ENCODE measurements at places on chromosomes 13 and 19.

- peak; percentile 53 for DNase-seq
Measured at GRCh38 chr13:77492982-77493381, 42.5 kb upstream of the SCEL start.

DNA sequence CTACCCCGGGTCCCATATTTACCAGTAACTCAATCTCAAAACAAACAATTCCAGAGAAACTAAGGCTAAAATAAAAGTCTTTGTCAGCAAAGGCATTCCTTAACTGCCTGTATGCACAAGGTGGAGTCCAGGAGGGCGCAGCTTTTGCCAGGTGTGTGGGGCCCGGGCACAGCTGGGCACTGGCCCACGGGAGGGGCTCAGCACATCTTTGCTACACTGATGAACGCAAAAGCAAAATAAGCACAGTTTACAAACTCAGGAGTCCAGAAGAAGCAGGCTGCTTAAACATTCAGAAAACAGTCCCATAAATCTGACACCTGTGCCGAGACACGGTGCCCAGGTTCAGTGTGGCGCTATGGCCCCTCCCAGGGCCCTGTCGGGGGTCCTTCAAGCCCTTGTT, 70.8 kb downstream of the SLC7A1 start:
- DNase-seq: no peak

DNA sequence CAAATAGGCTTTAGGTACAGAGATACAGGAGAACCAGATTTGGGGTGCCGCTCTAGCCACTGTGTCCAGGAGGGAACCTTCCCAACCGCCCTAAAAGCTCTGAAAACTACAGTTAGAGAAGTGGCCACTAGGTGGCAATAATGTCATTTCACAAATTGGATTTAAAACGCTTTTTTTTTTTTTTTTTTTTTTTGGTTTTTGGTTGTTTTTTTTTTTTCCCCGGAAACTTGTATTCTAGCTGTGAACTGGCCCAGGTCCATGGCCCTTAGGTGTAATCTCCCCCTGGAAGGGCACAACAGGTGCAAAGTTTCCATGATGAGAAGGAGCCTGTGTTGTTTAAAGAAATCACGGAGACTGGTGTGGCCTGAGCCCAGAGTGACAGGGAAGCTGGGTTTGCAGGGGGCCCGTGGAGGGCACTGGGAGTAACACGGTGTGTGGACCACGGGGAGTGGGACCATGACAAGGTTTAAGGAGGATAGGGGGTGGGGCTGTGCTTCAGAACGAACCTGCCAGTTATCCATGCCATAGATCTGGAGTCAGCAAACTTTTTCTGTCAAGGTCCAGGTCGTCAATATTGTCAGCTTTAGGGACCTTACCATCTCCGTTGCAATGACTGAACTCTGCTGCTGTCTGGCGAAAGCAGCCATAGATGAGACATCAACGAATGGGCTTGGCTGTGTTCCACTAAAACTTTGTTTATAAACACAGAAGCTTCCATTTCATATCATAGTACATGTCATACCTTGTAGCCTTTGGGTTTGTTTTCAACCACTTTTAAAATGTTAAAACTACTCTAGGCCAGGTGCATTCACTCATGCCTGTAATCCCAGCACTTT, 10.1 kb downstream of the OR1I1 start:
- DNase-seq: peak; percentile 67

- DNase-seq: no peak
Measured at GRCh38 chr13:51846756-51847155, 1.8 kb upstream of the TMEM272 start.

DNA sequence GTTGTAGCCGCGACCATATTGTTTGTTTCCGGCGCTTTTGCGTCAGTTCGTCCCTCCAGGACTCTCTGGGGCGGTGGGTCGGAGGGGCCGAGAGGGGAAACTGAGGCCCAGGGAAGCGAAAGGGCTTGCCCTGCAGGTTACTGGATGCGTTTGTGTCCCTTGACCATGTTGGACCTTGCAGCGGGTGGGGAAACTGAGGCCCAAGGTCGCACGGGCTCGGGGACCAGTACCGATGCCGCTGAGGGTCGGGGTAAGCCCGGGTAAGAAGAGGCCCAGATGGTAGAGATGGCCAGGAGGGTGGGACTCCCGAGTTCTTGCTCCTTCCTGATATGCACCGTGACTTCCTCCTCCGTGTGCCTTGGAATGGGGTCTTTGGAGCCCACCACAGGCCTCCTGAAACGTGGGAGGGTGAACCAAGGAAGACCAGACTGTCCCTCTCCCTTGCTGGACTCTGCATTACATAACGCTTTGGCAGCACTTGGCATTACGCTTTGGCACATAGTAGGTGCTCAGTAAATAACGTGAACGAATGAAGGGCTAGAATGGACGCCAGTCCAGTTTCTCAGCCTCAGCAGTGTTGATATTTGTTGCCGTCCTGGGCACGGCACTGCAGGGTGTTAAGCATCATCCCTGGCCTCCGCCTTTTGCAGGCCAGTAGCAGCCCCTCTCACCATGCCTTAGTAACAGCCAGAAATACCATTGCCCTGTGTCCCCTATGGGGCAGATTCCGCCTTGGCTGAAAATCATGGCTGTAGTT, 743 bp downstream of the CHAF1A start:
- DNase-seq: no peak

- DNase-seq: no peak
Measured at GRCh38 chr13:98504371-98504963, 72.4 kb downstream of the STK24 start.

- DNase-seq: no peak
Measured at GRCh38 chr19:56988299-56988698, 131.5 kb upstream of the USP29 start.

- no peak for DNase-seq
Measured at GRCh38 chr19:47230921-47231214, at the start of gene BBC3. Gene BBC3 (minus strand): TSS chr19:47231199. CDS start chr19:47228431, 2,768 bp downstream.

DNA sequence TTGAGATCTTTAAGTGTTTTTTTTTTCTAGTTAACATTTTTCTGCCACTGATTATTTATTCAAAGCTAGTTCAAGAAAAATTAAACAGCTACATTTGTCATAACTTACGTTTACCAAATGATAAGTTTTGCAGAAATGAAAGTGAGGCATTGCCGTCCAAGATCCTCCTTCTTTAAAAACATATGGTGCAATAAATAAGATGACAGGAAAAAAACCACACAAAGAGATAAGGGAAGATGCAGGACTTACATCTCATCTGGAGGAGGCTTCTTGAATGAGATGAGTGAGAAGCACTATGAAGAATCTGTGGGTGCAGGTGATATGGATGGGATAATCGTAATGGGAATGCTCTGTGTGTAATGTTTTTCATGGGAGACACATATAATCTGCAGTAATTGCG, 12.4 kb downstream of the TNFSF13B start:
- DNase-seq: no peak

- no peak for DNase-seq
Measured at GRCh38 chr13:76579701-76580100, 306.5 kb downstream of the KCTD12 start.

DNA sequence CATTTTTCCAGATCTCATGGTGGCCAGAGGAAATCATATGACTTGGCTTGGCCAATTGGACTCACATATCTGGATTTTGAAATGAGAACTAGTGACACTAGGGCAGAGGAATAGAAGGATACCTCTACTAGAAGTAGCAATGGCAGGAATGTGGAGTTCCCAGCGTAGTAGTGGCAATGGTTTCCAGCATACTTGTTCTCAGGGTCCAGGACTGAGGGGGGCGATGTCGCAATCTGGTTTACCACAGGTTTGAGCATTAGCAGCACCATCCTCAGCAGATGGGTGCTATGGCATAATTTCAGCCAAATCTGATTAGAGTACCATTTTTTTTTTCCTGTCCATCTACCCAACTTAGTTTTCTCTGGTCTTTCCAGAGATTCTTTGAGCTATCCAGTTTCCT, 8.1 kb upstream of the SLITRK1 start:
- no peak for DNase-seq

DNA sequence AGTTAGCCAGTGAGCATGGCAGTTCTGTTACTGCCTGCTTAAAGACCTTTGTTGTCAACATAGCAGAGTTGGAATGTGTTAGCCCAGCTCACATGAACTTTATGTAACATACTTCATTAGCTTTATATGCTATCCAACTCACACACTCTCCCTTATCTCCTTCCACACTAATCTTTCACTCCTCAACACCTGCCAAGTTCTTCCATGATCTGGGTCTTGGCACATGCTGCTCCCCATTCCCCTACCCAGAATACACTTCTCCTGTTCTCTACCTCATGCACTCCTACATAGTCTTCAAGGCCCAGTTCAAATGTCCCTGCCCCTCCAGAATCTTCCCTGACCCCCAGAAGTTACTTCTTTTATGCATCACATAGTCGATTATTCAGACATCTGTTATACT, 179.3 kb downstream of the KATNAL1 start:
- no peak for DNase-seq

GRCh38 chr13:111327730-111328573, 7.5 kb downstream of the TEX29 start:
- no peak for DNase-seq

GRCh38 chr19:39568604-39569003, 28.6 kb upstream of the EID2 start:
- no peak for DNase-seq

DNA sequence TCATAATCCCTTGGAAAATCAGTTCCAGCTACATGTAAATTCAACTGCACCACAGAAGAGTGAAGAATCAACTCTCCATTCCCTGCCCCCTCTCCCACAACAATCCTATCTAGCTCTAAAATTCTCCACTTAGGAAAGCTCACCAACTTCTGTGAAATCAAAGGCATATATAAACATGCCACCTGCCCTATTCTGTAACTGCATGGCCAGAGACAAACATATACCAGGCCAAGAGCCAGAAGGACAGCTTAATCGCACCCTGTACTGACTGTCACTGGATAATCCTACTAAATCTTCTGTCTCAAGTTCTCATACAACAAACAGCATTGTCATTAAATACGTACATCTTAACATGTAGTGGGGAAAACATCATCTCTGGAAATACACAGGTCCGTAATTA, 58.2 kb upstream of the EEF1AKMT1 start:
- DNase-seq: no peak

- peak; percentile 47 for DNase-seq
Measured at GRCh38 chr13:95494082-95494681, 58.3 kb upstream of the CLDN10 start.

DNA sequence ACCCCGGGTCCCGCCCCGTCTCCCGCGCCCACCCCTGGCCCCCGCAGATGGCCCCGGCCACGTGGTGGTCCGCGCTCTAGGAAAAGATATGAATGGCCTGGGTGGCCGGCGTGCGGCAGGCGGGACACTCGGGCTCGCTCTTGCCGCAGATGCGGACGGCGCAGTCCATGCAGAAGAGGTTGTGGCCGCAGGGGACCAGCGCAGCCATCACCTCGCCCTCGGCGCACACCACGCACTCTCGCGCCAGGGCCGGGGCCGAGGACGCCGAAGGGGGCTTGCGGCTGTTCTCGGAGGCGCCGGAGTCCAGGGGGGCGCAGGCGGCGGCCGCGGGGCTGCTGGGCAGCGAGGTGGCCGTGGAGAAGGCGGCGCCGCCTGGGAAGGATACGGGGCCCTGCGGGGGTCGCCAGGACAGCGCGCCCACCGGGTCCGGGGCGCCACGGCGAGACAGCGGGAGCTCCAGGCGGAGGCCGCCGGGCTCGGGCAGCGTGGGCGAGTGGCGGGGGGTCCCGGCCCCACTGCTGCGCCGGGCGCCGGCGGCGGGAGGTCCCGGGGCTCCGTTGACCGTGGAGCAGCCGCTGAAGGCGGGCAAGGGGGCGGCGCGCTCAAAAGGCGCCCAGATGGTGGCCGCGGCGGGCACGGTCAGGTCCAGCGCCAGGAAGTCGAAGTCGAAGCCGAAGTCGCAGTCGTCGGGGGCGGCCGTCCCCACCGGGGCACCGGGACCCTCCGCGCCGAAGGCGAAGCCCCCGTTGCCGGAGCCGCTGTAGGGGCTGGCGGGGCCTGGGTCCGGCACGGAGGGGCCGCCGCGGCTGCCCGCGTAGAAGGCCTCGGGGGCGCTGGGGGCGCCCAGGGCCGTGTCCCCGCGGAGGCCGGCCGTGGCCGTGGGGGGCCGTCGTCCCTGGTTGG, 12.4 kb downstream of the MEX3D start:
- no peak for DNase-seq

DNA sequence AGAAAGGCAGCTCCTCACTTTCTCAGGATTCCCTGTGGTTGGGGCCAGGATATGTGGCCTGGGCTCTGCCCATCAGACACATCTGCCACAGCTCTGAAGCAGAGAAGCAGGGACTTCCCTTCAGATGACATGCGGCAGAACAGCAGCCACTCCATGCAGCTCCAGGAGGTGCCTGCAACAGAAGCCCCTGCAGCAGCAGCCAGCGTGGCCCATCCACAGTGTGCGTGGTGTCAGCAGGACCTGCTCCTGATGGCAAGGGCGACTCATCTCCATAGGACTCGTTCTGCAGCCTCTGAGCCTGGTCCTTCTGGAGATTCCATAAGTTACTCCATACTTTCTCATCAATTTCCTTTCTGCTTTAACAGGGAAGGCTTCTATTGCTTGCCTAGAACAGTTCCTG, 105.0 kb downstream of the SUCLA2 start:
- no peak for DNase-seq

DNA sequence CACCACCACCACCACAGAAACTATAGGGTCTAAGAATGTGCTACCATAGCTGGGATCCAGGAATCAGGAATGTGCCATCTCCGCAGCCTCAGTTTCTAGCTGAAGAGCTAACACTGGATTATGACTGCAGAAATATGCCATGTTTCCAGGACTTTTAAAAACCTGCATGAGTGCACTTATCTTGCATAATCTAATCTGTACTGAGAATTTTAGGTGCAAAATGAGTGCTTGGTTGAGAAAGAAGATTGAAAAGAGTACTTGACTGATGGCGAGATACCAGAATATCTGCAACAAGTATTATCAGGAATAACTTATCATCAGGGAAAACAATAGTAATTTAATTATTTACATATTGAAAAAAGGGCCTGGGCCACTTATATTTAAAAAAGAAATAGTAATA, 97.2 kb upstream of the FAM216B start:
- no peak for DNase-seq

DNA sequence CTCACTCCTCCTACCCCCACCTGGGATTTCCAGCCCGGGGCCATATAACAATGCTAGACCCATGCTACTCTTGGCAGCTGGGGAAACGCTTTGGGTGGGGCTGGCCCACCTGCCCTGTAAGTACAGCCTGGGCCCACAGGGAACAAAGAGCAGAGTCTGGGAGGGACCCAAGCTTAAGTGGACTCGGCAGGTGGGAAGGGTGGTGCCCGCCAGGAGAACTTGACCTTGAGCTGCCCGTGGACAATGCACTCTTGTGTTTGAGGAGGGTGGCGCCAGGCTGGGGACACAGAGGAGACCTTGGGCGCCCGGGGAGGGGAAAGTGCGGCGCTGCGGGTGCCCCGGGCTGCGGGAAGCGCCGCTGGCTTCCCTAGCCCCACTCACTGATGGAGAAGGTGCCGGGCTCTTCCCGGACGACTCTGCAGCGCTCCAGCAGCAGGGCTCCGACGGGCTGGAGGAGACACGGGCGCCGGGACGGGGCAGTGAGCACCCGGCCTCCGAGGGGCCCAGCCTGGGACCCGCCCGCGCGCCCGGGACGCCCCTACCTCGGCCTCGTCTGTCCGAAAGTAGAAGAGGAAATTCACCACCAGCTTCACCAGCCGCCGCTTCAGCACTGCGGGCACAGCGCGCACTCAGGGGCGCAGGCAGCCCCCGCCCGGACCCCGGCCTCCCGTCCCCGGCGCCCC, 607 bp downstream of the PLEKHJ1 start:
- DNase-seq: peak; percentile 69

GRCh38 chr13:99374994-99375737, 68.0 kb upstream of the GPR183 start:
- no peak for DNase-seq

- no peak for DNase-seq
Measured at GRCh38 chr13:38871275-38871674, 119.4 kb downstream of the STOML3 start.
